Naive thymus-derived CD4-positive, alpha-beta T cell (primary cell): ENCODE measurements at places on chromosomes 1 and 21.

DNA sequence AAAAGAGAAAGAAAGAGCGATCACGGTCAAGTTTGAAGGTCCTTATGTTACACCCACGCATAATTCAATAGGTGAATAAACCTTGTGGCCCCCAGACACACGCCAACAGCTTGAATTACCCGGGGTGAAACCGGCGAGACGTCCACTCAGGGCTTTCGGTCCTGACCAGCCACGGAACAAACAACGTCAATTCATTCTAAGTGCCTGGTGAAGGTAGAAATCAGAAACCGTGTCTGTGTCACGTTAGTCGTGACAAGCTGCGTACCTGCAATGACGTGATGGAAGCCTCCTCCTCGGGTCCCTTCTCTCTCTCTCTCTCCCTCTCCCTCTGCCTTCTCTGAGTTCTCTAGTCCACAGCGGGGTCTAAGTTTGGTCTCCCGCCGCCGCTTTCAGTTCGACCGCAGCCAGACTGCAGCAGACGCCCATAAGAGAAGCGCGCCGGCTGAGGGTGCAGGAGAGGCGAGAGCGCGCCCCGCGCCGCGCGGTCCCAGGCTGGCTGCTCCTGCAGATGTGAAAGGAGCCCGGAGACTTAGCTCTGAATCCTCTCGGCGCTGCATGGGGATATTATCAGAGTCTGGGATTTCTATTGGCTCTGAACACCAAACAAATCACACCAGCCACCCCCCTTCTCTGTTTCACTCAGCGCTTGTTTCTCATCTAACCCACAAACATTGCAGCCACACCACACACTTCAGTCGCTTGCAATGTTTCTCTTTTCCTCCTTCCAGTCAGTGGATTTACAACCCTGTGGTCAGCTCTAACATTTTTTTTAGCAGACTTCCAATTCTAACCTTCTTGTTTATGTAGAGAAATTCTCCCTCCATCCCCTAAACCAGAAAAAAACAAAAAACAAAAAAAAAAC is at the start of gene GREM2:
TSS of gene GREM2 (minus strand) at position 537 of the 862 bp plus-strand sequence. CDS start 118,680 bp downstream, outside the sequence.
- no peak for DNase-seq

- DNase-seq: no peak
Measured at GRCh38 chr21:46317710-46318463, 5.8 kb downstream of the C21orf58 start.

DNA sequence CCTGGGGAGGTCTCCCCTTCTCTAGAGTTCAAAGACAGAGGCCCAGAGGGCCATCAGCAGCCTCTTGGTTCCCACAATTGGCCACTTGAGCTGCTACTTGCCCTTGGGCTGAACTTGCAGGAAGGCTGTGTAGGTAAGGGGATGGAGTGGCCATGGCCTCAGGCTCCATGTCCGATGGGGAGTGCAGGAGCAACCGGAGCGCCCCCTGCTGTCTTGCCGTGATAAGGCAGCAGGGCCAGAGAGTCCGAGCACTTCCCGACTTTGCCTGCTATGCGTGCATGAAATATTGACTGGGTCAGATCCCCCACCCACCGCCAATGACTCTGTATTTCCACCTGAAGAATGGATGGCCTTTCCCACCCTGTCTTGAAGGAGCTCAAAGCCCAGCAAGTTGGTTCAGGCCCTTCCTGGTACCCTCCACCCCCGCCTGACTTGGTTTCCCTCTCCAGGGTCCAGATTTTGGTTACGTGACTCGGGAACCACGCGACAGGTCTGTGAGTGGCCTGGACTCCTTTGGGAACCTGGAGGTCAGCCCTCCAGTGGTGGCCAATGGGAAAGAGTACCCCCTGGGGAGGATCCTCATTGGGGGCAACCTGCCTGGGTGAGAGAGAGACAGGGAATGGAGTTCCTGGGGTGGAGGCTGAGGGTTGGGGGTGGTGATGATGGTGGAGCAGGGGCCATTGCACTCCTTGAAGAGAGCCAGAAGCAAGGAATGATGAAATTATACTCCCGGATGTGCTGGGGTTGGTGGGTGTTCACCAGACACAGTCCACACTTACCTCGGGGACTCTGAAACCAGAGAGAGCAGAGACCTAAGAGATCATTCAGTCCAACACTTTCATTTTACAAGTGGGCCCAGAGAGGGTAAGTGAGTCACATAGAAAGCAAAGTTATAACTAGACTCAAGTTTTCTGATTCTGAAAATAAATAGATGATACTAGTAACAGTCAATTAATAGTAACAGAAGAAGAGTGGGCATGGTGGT is 25.6 kb downstream of the PADI3 start:
- DNase-seq: peak; percentile 1

DNA sequence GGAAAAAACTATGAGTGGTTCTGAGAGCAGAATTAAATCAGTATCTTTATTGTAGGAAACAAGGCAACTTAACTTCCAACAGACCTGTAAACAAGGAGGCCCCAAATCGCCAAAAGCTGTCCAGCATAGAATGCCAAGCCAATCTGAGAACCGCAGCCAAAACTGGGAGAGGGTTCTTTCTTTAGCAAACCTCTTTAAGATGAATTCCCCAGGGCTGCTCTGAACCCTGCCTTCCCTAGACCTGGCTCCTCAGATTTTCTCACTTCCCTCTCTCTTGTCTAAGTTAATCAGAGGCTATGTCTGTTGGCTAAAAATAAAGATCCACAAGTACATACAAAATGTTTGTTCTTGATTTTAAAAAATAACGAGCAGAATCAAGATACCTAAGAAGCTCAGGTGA is 141.4 kb downstream of the SMYD3 start:
- DNase-seq: no peak

GRCh38 chr1:153404768-153405167 is 11.6 kb upstream of the S100A7A start:
- DNase-seq: peak; percentile 52

DNA sequence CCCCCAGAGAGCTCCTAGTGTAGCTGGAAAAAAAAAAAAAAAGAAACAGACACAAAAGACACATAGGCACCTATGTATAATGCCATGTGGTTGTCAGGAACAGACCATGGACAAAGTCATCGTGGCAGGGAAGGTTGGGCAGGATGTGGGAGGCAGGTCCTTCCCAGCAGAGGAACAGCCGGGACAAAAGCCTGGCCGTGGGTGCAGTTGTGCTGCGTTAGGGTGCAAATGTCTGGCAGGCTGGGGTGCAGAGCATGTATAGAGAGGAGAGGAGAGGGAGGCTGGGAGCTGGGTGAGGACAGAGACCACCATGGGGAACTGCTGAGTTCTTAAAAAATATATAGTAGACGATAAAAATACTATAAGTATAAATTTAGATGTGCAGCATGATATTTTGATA is 125.7 kb upstream of the C1orf174 start:
- no peak for DNase-seq

- no peak for DNase-seq
Measured at GRCh38 chr1:47469390-47469759, 31.5 kb downstream of the FOXD2 start.

GRCh38 chr21:46022551-46023525 is 41.3 kb downstream of the COL6A1 start:
- DNase-seq: no peak

DNA sequence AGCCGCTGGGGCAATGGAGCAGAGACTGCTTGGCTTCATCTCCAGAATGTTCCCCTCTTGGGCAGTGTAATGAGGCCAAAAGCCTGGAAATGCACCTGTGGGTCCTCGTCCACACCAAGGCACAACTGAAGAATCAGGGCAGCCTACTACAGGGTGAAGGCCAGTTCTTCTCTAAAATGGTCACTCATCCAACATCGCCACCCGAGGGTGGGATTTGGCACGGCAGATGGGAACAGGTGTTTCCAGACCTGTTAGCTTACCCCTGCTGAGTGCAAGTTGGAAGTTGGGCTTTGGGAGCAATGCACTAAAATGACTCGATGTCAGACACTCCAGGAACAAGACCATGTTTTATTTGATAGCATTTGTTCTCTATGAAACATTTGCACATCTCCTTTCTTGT is 543.7 kb downstream of the NPHP4 start:
- no peak for DNase-seq

DNA sequence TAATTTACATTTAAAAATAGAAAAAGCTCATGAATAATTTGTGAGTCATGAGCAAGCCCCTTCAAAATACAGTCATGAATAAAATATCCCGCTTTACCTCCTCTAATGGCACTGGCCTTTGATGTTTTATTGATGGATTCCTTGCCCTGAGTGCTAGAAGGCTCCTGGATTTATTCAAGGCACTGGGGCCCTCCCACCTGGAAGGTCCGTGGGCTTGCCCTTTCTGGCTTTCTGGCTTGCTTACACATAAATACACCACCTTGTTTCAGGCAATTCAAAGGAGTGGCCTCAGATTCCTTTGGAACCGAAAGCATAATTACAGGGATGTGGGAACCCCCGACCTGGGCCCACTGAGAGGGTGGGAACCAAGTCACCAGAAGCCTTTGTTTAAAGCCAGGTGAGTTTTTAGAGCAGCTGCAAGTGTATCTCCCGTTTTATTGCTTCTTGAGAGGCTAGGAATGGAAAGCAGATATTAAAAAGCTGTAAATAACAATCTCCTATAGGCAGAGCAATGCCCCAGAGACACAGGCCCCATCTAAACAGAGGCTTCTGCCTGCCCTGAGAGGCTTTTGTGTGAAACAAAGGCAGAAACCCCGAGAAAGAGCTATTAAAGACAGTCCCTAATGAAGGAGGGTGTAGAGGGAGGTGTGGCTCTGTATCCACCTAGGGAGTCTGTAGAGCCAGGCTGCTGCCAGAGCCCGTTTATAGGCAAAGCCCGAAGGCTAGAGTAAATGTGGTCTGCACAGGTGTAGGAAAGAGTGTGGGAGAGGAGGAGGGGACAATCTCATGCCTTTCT is 126.4 kb downstream of the FAM78B start:
- DNase-seq: no peak

DNA sequence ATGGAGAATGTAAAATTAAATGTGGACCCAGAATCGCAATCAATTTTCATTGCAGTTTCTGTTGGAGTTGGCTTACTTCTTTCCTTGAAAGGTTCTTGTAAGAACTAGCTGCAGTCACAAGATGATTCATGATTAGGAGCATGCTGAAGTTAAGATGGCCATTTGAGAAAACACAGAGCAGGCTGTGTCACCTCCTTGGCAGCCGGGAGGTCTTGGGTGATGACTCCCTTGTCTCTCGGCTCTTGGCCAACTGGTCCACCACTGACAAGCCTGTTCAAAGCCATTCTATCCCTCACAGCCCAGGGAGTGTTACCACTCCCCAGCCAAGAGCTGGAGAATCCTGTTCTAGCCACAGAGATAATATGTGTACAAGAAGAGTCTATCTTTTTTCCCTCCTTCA is 40.6 kb downstream of the OPTC start:
- no peak for DNase-seq

- peak; percentile 57 for DNase-seq
Measured at GRCh38 chr1:36306210-36306901, at the start of gene SH3D21. Gene SH3D21, plus strand, starts transcription at chr1:36306368. Its CDS starts 53 bp downstream, at chr1:36306421.

- no peak for DNase-seq
Measured at GRCh38 chr1:206768472-206769303, 1.9 kb upstream of the IL19 start.

DNA sequence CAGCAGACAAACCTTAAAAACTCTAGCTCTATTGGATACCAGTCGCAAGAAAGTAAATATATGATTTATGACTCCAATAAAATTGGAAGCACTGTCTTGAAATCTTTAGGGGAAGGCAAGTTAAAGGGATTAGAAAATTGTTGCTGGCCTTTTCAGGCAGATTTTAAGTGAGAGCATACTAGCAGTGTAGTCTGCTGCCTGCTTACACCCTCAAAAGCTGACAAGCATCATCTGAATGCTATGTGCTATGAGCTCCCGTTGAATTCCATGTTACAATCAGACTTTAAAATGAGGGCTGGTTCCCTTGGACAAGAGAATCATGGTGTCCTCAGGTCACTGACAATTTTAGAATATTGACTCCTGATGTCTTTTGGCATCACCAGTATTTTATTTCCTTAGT is 271.1 kb upstream of the C1orf105 start:
- DNase-seq: no peak

GRCh38 chr1:237562242-237562823 is 328.4 kb downstream of the ZP4 start:
- peak; percentile 28 for DNase-seq

- DNase-seq: no peak
Measured at GRCh38 chr1:163069142-163069541, at the start of gene RGS4. Gene RGS4, plus strand, starts transcription at chr1:163069361. Its CDS starts 124 bp downstream, at chr1:163069485.

- DNase-seq: no peak
Measured at GRCh38 chr1:4322881-4323280, 331.5 kb upstream of the AJAP1 start.

DNA sequence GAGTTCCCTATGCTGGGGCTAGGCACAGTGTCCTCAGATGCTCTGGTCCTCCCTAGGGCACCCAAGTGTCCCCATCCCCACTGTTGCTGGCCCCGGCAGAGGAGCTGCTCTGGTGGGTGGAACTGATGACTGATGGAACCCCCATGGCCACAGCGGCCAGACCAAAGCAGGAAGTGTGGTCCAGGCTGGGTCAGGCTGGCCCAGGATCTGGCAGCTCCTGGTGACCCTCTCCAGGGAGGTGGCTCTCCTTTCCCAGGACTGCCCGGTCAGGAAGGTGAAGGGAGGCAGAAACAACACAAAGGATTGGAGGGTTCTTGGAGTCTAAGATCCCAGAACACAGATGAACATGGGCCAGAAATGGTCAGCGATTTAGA is 1.1 kb downstream of the NKAIN1 start:
- DNase-seq: no peak

- DNase-seq: peak; percentile 49
Measured at GRCh38 chr1:145960468-145961108, 2.8 kb upstream of the LIX1L start.

- no peak for DNase-seq
Measured at GRCh38 chr1:115642168-115643072, 650 bp downstream of the VANGL1 start.

GRCh38 chr1:7120863-7121621 is 335.8 kb downstream of the CAMTA1 start:
- no peak for DNase-seq

- DNase-seq: no peak
Measured at GRCh38 chr21:38721055-38721454, 84.7 kb upstream of the ETS2 start.

GRCh38 chr1:175394739-175395138 is 202.2 kb upstream of the KIAA0040 start:
- no peak for DNase-seq

DNA sequence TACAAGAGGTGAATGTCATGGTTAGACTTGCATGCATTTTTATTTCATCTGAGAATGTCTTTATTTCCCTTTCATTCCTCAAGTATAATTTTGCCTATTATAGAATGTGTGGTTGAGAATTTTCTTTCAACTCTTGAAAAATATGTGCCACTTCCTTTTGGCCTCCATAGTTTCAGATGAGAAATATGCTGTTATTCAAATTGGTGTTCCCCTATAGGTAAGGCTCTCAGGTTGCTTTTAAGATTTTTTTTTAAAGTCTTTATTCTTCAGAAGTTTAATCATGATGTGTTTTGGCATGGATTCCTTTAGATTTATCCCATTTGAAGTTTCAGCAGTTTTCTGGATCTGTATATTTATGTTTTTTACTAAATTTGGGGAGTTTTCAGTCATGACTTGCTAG is 2.1 kb downstream of the MROH7 start:
- DNase-seq: no peak
